ENCODE measurements at places on chromosomes 6 and 20.

DNA sequence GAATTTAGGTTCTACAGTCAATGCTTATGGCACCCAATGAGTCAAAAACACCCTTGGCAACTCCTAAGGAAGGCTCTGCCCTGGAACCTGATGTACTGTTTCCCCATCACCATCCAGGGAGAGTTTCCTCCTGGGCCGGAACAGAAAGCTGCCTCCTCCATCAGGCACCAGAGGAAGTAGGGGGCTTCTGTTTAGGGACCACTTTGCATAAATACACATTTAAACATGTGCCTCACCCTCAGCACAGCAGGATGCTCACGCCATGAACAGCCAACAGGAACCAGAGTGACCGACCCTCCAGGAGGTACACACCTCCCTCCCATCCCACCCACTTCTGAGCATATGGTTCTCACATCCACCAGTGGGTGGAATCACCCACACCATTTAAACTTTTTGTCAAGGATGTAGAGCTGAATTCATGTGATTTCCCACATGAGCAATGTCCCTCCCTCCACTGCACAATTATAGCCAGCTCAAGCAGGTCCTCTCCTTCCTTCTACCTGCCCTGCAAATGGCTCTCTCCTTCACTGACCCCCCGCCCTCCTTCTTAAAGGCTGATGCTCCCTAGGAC is 14.8 kb downstream of the DDRGK1 start:
- no peak for DNase-seq

- DNase-seq = no peak
Observed at GRCh38 chr20:14956538-14956937, 619.1 kb upstream of the FLRT3 start.

DNA sequence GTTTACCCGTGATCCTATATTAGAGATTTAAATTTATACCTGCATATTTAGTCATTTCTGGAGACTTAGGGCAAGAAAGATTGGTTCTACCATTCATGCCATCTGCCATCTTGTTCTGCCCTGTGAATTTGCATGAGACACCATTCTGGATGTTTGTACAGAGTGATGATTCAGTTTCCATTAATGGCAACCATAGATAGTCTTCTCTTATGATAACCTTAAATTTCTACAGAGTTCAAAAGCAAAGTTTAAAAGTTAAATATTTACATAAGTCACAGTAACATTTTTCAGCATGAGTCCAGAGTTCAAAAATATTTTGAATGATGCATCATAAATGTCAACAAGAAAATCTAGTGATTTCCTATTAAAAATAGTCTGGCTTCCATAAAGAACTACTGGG is 23.2 kb downstream of the PLCB1 start:
- no peak for DNase-seq

GRCh38 chr6:163226181-163226835 is 188.2 kb upstream of the QKI start:
- DNase-seq = no peak

DNA sequence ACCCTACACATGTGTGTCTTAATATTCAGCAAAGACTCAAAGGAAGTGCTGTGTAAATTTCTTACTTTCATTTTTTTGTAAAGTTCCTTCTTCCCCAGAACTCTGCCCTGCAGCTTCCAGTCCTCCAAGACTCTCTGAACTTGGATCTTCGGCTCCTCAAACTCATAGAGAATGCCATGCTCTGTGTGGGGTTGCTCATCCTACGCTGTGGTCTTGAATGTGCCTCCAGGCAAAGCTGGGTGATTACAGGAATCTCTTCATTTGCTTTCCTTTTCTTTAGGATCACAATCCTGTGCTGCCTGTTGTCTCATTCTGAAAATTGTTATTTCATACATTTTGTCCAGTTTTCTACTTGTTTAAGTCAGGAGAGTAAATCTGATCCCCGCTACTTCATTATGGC is 14.5 kb upstream of the CDC5L start:
- DNase-seq = no peak

DNA sequence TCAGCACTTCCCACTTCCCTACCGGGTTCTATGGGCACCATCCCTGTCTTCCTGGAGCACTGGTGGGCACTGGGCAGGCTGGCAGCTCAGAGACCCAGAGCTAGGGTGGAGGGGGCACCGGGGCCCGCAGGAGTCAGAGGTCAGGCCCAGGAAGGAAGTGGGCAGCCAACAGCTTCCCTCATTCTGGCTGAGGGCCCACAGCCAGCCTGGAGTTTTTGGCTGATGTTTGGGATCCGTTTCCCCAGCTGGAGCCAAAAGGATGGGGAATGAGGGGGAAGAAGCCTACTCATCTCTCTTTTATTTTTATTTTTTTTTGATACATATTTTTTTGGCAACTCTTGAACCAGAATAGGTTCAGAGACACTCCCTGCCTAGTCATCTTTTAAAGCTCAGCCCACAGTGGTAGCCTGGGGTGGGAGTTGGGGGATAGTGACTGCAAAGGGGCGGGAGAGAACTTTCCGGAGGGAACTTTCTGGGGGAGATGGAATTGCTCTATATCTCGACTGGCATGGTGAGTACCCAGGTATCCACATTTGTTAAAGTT is 54.2 kb upstream of the MLN start:
- no peak for DNase-seq

GRCh38 chr6:162750776-162751175 is 23.0 kb downstream of the PACRG start:
- DNase-seq = no peak

- DNase-seq = no peak
Observed at GRCh38 chr20:36571564-36572504, 1.6 kb upstream of the TGIF2 start.

DNA sequence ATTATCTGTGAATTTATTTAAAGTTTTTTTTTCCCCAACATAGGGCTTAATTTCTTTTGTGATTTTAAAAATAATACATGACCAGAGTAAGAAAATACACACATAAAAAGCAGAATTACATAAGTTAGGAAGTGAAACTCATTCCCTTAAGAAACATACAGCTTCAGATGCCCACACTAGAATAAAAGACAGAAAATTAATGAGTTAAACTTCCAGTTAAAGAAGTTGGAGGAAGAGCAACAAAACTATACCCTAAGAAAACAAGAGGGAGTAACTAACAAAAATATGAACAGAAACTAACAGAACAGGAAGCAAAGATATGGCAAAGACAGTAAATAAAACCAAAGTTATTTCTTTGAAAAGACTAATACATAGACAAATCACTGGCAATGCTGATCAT is 107.6 kb upstream of the CEP85L start:
- no peak for DNase-seq

DNA sequence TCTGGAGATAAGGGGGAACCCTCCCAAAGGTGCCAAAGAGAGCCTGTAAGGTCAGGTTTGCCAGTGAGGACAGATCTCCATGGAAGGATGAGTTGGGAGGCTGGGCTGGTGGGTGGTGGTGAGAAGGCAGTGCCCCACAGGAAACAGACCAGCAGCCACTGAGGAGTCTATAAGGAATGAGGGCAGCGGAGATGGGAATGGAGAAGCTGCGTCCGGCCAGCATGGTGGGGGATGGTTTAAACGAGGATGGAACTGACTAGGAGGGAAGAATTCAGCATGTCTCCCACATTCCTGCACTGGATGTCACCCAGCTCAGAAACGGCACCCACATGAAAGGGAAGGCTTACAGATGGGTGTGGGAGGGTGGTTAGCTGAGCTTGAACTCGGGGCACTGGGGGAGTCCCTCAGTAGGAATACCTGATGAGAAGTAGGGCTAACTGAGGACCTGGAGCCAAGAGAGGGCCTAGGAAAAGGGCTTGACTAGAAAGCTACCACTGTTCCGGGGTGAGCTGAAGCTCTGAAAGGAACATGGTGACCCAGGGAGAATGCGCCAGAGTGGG is 53.2 kb downstream of the FOXA2 start:
- no peak for DNase-seq

DNA sequence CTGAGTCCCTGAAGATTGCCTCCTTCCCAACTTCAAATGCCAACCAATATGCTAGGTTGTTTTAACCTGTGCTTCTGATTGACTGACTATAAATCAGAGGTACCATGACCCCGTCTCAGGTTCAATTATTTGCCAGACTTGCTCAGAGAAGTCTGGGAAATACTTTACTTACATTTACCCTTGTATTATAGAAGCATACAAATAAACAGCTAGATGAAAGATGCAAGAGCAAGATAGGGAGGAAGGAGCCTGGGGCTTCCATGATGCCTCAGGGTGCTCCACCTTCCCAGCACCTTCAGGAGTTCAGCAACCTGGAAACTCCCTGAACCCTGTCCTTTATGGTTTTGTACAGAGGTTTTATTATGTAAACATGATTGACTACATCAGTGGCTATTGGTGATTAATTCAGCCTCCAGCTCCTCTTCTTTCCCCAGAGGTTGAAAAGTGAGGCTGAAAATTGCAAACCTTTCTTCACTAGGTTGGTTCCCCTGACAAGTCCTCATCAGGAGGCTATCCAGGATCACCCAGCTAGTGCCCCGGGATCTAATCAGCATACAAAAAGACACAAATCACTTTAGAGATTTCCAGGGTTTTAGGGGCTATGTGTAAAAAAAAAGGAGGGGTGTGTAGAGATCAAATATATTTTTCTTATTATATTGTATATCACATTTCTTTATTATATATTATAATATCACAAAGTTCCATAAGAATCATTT is 547.7 kb downstream of the EPM2A start:
- no peak for DNase-seq

GRCh38 chr6:29590218-29590808 is 5.4 kb downstream of the OR2H2 start:
- DNase-seq = no peak

DNA sequence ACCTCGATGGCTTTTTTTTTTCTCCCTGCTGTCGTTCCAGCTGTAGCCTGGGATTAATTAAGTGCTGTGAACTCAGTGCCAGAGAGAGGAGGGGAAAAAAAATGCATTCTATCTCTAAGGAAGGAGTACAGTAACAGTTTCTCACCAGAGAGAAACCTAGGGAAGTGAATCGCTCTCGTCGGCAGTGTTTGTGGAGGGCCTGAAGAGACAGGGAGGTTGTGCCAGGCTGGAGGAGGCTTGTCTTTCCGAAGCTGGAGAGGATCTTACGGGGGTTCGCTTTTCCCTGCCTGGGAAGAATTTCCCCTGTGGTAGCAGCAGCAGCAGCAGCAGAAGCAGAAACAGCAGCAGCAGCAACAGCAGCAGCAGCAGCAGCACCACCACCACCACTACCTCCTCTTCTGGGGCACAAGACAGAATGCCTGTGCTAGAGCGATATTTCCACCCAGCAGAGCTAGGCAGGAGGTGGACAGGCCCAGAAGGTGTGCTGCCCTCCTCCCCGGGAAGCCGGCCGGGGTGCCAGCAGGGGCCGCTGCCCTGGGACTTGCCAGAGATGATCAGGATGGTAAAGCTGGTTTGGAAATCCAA is 186.5 kb downstream of the PDE7B start:
- no peak for DNase-seq

GRCh38 chr6:21595285-21596144 is 2.0 kb downstream of the SOX4 start:
- no peak for DNase-seq

DNA sequence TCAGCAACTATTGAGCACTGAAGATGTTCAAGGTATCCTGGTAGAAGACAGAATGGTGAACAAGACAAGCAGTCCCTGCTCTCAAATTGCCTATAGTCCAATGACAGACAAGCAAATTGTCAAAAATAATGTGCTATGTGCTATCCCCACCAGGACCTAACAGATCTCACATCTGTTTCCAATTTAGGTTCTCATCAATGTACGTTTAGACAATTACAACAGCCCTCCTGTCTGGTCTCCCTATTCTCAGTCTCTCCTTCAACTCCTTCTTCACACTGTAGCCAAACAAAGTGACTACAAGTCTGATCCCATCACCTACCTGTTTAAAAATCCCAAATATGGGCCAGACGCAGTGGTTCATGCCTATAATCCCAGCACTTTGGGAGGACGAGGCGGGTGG is 7.5 kb downstream of the TAPBP start:
- no peak for DNase-seq

- DNase-seq = no peak
Observed at GRCh38 chr6:144909753-144910285, 624.7 kb downstream of the UTRN start.

All from glutamatergic neuron (in vitro differentiated cells).